ENCODE measurements at places on chromosomes 2 and 18.
A peak's percentile ranks its signal among the peaks of the same experiment; 100 is the strongest.

GRCh38 chr2:218396688-218397462 is 2.8 kb upstream of the CTDSP1 start:
- peak; percentile 75 for DNase-seq

- DNase-seq, result no peak
These were observed 178.5 kb downstream of the THADA start for GRCh38 chr2:43417300-43417699.

GRCh38 chr18:62494764-62495163 is 28.1 kb upstream of the ZCCHC2 start:
- DNase-seq, result no peak

DNA sequence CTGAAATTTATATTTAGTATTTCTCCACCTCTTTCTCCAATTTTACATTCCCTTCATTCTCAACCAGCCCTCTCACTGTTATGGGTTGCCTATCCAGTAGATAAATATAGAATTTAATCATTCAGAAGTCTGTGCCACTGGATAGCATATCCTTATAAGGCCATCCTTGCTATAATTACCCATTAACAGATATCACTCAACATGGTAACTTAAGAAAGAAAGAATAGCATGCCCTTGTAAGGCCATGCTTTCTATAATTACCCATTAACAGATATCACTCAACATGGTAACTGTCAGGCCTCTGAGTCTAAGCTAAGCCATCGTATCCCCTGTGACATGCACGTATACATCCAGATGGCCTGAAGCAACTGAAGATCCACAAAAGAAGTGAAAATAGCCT is 1137.4 kb upstream of the FAM98A start:
- DNase-seq, result no peak

- DNase-seq, result no peak
These were observed 537 bp upstream of the ZC3H15 start for GRCh38 chr2:186485576-186485870.

Measured in hepatic stellate cell (primary cell).